ENCODE measurements at places on chromosomes 7 and 10. TPM values are rescaled to one million over a fixed set of nuclear protein-coding genes. Genes with fewer than 3 reads are reported as not detected.

CTBP2 gene
- 98.8 TPM for total RNA-seq

ZNF365 gene
- total RNA-seq, result 0.35 TPM

VWA2 gene
- 3.0 TPM for total RNA-seq

WNT16 gene
- 0.58 TPM for total RNA-seq

SPDYE6 gene
- not detected for total RNA-seq

PDE1C gene
- total RNA-seq, result 8.6 TPM

All from metanephros (tissue), 2 donors.